ENCODE measurements at places on chromosomes 16 and 17. TPM values are rescaled to one million over a fixed set of nuclear protein-coding genes. Genes with fewer than 3 reads are reported as not detected.

DNA sequence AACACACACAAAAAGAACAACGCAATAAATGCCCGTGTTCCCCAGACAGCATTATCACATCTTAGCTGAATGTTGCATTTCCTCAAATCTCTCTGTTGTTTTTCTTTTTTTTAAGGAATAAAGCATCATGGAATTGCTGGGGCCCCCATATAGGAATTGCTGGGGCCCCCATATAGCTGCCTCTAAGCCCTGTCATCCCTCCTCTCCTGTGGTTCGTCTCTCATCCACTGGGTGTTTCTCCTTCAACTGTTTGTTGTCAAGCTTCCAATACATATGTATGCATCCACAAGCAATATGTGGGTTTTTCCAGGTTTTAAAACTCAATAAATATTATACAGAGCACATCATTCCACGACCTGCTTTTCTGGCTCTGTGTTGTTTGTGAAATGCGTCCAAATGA lies 43.2 kb downstream of the HSBP1 start:
- no peak for DNase-seq

DNA sequence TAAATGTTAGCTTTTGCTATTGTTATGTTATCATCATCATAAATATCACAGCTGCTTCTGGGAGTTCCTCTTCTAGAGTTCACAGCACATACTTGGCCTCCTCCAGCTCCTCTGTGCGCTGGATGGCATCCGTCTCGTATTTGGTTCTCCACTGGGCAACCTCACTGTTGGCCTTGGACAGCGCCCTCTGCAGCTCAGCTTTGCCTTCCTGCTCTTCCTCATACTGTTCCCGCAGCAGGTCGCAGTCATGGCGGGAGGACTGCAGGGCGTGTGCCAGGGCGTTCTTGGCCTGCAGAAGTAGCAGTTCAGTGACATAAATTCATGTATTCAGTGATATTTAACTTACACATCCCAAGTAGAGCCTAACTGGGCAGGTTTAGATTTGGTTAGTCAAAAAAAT lies 23.4 kb downstream of the MYH8 start:
- DNase-seq: no peak

- no peak for DNase-seq
Observed at GRCh38 chr16:66569827-66570405, 3.7 kb downstream of the CMTM1 start.

- peak; percentile 55 for DNase-seq
Observed at GRCh38 chr17:68777243-68777855, 176.2 kb upstream of the FAM20A start.

DNA sequence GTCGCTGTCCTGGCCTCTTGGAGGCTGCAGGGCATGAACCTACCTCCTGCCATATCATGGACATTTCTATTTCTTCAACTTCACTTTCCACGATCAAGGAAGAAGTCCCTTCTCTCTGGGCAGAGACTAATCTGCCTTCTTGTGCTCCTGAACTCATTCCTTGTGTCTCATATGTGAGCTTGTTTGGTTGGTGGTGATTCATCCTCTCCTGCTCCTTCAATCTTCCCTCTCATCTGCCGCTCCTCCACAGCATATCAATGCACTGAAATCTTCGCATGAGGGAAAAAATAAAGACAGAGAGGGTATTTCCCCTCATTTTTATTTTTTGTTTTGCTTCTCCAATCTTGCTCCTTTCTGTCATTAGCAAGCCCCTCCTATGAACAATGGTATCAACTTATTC lies 571.7 kb upstream of the GOT2 start:
- no peak for DNase-seq

DNA sequence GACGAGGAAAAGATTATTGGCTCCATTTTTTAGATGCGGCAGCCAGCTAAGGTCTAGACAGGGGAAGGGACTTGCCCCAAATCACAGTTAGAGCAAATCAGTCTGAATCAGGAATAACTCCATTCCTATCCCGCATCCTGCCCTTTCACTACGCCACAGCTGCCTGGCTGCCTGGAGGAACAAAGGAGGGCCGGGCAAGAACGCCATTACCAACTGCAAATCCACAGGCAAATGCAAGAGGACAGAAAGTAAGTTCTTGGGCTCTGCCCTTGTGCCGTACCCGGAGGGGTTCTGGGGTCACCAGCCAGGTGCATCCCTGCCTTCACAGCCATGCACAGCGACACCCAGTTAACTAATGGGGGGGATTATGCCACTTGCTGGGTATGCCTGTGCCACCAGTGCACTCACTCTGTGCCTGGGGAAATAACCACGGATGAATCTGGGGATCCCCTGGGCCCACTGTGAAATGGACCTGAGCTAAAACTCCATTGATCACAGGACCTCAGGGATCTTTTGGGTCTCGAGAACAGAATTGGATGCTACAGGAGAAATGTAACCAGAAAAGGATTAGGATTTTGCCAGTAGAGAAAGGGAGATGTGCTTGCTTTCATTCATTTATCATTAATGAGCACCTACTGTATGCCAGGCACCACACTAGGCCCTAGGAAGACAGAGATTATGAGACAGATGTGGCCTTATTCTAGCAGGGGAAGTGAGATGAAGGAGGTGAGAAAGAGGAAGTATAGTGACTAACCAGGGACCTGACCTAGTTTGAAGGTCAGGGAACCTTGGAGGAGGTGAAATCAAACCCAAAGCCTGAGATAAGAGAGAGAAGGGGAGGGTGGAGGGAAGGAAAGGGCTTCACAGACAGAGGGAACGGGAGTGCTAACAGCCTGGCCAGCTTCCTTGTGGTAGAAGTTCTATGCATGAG lies 17.7 kb downstream of the BCL7C start:
- DNase-seq: no peak

- DNase-seq: no peak
Observed at GRCh38 chr17:4317610-4318009, 48.9 kb downstream of the UBE2G1 start.

- no peak for DNase-seq
Observed at GRCh38 chr16:84916850-84917249, 94.5 kb downstream of the ZDHHC7 start.

GRCh38 chr17:50072130-50072529 lies 16.2 kb downstream of the ITGA3 start:
- DNase-seq: no peak

DNA sequence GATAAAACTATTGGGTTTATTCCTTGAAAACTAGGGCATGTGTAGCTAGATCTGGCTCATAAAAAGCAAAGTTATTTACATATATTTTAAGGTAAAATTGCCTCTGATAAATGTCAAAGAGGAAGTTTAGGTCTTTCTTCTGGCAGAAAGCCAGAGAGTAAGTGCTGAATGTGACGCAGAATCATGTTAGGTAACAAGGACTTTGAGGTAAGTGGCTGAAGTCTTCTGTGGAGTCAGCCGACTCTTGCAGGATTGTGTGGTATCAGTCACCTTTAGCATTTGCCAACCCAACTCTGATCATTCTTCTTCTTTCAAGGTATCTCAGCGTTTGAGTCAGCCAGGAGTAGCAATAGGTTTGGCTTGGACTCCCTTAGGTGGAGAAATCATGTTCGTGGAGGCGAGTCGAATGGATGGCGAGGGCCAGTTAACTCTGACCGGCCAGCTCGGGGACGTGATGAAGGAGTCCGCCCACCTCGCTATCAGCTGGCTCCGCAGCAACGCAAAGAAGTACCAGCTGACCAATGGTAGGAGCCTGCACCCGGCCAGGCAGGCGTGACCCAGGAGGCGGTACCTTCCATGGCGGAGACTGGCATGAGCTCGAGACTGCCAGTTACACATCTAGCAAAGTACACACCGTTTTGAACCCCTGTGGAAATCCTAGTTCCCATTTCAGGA lies 37.9 kb downstream of the SIAH1 start:
- no peak for DNase-seq

DNA sequence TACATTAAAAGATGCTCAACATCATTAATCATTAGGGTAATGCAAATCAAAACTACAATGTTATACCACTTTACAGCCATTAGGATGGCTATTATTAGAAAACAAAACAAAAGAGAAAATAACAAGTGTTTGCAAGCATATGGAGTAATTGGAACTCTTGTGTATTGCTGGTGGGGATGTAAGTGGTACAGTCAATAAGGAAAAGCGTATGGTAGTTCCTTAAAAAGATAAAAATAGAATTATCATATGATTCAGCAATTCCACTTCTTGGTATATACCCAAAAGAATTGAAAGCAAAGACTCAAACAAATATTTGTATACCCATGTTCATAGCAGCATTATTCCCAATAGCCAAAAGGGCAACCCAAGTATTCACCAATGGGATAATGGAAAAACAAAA lies 1.4 kb upstream of the CAPNS2 start:
- no peak for DNase-seq

- DNase-seq: no peak
Observed at GRCh38 chr17:8015957-8016631, 13.7 kb downstream of the GUCY2D start.

PLA2G10 gene
- polyA plus RNA-seq: 0.47 TPM

SLC35G6 gene
- 0.26 TPM for polyA plus RNA-seq

MEIOC gene
- polyA plus RNA-seq: 2.0 TPM

RRAD gene
- polyA plus RNA-seq: 2.2 TPM

KCTD19 gene
- 1.4 TPM for polyA plus RNA-seq

Measured in renal cortex interstitium (tissue), 15 donors.